Cortex of kidney (tissue), 1 donor: ENCODE measurements at places on chromosomes 6 and 20.

DNA sequence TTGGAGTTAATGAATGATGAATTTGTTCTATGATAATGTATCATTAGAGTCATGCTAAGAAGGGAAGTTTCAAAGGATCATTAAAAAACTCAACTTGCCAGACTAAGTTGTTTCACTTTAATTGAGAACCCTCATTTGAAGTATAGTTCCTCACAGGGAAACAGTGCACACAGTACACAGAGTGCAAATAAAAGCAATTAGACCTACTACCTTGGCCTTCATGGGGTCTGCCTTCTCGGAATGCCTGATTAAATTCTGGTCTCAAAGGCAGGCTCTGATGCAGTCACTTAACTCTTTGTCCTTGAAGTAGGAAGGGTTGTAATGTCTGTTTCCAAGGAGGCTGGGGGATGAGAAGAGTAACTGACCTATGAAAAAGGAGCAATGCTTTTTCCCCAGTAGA lies 457.3 kb downstream of the TBC1D32 start:
- DNase-seq, result no peak

- DNase-seq, result no peak
Observed at GRCh38 chr20:63626424-63627128, at the start of gene GMEB2. TSS of gene GMEB2 (minus strand) at chr20:63627101. CDS start at chr20:63619397, 7,704 bp downstream.

- no peak for DNase-seq
Observed at GRCh38 chr6:122817358-122817757, 28.3 kb downstream of the SMPDL3A start.

DNA sequence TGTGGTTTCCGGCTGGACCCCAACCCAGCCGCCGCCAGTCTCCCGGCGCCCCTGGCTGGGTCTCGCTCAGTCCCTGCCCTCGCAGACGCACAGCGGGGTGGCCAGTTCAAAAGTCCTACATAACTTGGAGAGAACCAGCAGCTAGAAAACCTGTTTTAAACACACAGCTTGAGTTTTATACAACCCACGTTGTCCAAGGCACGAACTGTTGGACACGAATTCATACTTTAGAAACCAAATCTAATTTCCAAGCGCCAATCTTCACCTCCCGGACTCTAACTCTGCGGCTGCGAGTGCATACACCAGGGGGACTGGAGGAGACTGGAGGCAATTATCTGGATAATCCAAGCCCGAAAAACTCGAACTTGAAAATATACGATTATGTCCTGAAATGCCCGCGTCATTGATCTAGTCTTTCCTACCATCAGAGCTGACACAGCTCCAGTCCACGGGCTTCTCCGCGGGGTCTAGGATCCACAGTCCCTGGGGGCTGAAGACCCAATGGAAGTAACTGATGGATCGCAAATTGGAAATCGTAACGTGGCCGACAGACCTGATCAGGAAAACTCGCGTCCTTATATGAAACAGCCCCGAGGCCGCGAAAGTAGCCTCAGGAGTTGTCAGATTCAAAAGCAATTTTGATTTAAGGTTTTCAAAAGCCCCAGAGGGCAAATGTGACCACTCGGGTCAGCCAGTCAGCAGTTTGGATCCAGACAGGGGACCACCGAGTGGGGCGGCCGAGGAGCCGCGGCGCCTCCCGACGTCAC lies 843 bp upstream of the HEY2 start:
- no peak for DNase-seq

GRCh38 chr6:46983007-46983411 lies 59.1 kb downstream of the ADGRF1 start:
- DNase-seq, result no peak

- DNase-seq, result no peak
Observed at GRCh38 chr6:120348926-120349325, 985.4 kb downstream of the TBC1D32 start.

- DNase-seq, result no peak
Observed at GRCh38 chr20:24604966-24605665, 135.7 kb downstream of the SYNDIG1 start.

GRCh38 chr6:93721386-93722048 lies 302.2 kb upstream of the EPHA7 start:
- no peak for DNase-seq

GRCh38 chr6:14475306-14475705 lies 357.7 kb downstream of the CD83 start:
- no peak for DNase-seq

GRCh38 chr6:84425971-84426705 lies 198.7 kb upstream of the CEP162 start:
- no peak for DNase-seq

- DNase-seq, result no peak
Observed at GRCh38 chr6:14705841-14706377, 540.0 kb upstream of the JARID2 start.

DNA sequence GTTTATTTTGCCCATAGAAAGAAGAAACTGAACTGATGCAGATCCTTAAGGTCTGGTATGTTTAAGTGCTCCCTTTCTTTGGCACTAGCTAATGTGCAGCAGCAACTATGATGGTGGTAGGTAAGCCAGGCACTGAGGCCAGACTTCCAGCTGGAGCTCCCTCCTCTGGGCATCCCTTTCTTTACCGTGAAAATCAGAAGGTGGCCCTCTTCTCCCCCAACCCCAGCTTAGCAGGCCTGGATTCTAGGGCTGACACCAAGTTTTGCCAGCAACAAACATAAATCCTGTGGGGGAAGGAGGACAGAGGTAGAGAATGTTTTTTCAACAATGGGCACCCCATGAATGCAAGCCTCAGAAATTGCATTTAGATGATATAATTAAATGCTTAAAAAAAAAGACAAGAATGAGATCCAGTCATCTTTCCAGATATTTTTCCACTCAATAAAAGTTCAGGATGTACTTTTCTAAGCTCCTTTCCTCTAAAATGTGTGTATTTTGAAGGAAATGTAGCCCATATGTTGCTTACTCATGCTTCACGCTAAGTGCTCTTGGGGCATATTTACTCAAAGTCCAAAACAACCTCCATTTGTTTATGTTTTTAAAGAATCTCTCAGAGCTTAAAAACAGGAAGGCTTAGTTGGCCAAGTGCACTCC lies 123.9 kb upstream of the NXT1 start:
- no peak for DNase-seq

DNA sequence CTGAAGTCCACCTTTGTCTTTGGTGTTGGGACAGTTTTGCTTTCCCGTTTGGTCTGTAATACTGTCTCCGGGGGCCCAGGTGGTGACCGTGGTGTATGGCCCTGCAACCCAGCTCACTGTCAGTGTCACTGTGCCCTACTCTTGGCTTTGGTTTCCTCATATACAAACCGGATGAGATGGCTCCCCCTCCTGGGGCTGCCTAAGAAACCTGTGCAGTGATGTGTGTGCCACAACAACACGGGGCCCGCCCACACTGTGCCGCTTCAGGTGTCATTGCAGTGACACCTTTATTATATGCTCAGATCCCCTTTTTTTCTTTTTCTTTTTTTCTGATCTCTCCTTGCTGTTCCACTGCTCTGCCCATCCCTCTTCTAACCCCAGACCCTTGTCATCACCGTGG lies 73.9 kb downstream of the RAMACL start:
- DNase-seq, result no peak

- DNase-seq, result no peak
Observed at GRCh38 chr6:22612236-22612635, 42.9 kb downstream of the HDGFL1 start.

DNA sequence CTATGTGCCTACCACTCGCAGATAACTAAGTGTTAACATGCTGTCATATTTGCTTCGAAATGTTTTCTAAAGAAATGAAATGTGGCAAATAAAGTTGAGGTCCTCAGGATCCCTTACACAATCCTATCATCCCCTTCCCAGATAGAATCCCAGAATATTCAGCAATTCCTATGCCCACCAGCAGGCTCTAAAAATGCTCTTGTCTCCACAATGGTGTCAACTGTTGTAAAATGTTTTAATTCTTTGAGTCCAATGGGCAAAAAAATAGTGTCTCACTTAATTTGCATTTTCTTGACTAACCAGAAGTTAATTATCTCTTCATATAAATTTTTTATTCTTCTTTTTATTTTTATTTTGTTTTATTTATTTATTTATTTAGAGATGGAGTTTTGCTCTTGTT lies 103.9 kb upstream of the MAP7 start:
- no peak for DNase-seq

DNA sequence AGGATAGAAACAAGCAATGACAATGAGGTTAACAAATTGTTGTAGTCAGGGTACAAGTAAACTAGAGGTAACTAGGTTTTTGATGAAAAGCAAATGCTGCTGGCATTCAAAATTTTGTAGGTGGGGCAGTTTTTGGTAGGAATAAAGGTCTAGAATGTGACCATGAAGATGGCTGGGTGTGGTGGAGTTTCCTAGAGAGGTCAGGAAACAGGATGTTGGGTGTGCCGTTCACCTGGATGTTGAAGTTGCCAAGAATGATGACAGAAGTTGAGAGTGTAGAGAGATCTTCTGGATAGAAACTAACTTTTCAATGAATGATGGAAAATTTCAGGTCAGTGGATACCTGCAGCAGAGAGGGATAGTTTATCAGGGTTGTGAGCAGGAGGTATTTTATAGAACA lies 22.7 kb downstream of the MAPK14 start:
- no peak for DNase-seq

GRCh38 chr20:38905375-38905774 lies 20.8 kb upstream of the FAM83D start:
- no peak for DNase-seq

DNA sequence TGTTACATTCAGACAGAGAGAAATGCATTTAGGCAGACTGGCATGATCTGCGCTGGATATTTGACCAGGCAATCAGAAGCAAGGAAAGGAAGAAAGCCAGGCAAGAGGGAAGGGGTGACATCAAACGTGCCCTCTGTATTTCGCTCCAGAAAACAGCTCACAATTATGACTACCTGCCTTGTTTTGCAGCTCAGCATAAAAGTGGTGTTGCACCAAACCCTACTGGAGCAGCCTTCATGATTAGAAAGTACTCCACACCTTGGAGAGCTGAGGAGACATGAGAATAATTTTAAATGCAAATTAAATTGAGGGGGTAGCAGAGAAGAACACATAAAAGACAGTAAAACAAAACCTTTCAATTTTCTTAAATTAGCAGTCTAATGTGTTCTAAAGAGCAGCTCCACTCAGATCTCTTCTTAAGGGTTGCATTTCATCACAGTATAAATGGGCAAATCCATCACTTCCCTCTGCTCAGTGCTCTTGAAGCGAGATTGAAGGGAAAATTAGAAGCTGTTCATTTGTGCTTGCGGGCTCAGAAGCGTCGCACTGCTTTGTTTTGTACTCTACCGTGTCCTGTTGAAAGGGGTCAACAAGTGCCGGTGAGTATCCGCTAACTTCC lies at the start of gene PHACTR1:
Gene PHACTR1 (plus strand): TSS at position 470 of the 619 bp plus-strand sequence.
- no peak for DNase-seq

- no peak for DNase-seq
Observed at GRCh38 chr20:58610811-58611210, 40.3 kb upstream of the STX16 start.

- DNase-seq, result no peak
Observed at GRCh38 chr20:32285621-32286371, 8.3 kb downstream of the KIF3B start.

DNA sequence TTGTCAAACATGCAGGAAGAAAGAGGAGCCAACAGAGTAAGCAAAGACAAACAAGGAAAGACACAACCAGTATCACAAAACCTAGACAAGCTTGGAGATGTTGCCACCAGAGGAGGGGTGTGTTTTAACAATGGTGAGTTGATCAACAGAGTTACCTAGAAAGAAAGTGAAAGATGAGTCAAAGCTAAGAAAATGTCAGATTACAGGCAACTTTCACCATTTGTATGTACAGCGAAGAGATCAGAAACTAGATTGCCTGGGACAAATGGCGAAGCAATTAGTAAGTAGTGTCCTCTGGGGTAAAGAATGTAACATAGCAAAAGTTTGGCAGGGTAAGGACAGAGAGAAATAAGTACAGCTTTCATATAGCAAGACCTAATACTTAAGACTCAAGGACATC lies 51.6 kb upstream of the POU3F2 start:
- no peak for DNase-seq

GRCh38 chr6:135905604-135906300 lies 54.3 kb downstream of the PDE7B start:
- no peak for DNase-seq

GRCh38 chr6:49635978-49636712 lies 494 bp downstream of the RHAG start:
- no peak for DNase-seq

DNA sequence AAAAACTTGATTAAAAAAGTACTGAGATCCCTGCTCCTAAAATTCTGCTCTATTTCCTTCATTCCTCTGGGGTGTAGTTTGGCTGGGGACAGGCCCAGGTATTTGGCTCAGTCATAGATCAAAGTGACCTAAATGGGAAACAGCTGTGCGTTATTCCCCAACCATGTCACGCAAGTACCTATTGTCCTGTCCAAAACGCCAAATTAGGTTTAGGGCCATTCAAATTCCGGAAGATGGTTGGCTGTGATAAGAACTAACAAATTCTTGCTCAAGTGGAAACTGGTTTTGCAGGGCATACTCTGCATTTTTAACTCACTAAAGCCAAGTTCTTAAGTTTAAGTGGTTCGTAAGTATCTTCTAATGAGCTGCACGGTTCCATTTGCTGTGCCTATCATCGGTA lies 147.6 kb upstream of the TMEM170B start:
- DNase-seq, result no peak

DNA sequence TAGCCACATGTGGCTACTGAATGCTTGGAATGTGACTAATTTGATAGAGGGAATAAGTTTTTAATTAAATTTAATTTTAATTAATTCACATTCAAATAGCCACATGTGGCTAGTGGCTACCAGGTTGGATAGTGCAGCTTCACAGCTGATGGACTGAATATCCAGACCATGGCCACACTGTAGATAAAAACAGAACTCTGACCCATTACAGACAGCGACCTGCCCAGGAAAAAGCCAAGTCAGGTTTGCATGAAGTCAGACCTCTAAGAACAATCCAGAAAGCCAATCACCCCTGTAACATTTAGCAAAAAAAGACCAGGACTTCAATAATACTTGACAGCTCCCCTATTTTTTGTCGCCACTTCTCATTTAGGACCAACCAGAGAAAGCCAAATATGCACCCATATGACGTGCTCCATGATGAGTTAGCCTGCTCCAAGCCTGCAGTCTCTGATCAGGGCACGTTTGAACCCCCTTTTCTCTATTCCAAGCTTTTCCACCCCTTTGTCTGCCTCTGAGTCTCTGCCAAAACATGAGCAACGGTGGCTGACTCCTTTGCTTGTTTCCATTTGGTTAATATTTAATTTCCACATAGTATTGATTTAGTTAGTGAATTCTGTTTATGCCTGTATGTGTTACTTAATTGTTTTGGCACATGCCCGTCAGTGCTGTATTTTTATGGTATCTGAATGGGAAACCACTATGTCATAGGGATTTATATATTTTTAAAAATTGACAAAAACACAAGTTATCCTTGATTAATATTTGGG lies 636.3 kb downstream of the UTRN start:
- DNase-seq, result no peak

DNA sequence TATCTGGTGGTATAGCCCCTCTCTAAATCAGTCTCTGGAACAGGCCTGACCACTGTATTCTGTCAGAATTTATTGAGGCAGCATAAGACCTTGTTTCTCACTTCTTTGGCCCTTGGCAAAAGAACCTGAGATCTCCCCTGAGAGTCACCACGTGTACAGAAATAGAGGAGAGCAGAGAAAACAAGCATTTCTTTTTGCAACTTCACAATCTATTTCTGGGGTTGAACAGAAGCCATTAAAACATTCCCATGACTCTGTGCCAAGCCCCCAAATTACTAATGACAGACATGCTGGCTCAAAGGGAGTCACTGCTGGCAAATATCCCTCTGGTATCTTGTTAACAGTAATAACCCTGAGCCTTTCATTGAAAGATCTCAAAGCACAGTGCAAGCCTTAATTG lies 395.3 kb downstream of the MAFB start:
- no peak for DNase-seq
